Activated CD8-positive, alpha-beta memory T cell treated with anti-CD3 and anti-CD28 coated beads for 1 hour (primary cell): ENCODE measurements at places on chromosomes 11 and 22.

DNA sequence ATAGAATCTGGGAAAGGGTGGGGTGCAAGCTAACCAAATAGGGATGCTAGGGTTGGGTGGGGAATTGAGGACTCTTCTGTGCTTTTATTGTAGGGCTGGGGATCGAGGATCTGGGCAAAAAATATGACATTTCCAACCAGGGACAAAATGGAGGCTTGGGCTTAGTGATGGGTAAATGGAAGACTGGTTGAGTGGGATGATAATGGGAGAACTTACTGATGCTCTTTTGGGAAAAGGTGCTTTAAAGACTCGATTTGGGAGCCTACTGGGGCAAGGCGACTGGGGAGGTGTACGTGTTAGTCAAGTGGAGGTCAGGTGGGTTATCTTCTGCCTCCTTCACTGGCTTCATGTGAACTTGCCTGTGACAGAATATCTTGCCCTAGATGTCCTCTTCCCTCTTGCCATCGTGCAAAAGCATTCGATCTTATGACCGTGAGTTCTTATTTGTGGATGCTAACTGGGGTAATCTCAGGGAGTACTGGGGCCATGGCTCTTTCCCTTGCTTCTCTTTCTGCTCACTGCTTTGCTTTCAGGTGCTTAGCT is 10.4 kb upstream of the RBM4 start:
- no peak for DNase-seq

- DNase-seq = no peak
Observed at GRCh38 chr11:100863080-100863581, 176.0 kb downstream of the ARHGAP42 start.

DNA sequence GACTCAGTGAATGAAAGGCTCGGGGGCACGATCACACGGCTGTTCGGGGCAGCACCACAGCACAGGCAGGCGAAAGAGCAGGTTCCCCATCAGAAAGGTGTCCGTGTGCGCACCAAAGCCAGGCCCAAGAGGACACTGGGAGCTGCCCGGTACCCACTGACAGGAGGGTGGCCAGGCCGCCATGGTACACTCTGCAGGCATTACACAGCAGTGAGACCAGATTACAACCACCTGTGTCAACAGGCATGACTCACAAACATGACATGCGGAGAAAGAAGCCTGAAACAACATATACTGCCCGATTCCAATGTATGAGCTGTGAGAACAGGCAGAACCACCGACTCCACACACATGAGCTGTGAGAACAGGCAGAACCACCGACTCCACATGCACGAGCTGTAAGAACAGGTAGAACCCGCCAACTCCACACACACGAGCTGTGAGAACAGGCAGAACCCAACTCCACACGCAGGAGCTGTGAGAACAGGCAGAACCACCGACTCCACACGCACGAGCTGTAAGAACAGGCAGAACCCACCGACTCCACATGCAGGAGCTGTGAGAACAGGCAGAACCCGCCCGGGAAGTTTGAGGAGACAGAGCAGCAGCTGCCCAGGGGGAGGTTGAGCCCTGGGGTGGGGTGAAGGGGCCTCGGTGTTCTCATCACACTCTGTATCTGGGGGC is 32.6 kb downstream of the KIAA0930 start:
- DNase-seq = no peak

GRCh38 chr11:7202412-7202811 is 49.3 kb upstream of the SYT9 start:
- DNase-seq = no peak

DNA sequence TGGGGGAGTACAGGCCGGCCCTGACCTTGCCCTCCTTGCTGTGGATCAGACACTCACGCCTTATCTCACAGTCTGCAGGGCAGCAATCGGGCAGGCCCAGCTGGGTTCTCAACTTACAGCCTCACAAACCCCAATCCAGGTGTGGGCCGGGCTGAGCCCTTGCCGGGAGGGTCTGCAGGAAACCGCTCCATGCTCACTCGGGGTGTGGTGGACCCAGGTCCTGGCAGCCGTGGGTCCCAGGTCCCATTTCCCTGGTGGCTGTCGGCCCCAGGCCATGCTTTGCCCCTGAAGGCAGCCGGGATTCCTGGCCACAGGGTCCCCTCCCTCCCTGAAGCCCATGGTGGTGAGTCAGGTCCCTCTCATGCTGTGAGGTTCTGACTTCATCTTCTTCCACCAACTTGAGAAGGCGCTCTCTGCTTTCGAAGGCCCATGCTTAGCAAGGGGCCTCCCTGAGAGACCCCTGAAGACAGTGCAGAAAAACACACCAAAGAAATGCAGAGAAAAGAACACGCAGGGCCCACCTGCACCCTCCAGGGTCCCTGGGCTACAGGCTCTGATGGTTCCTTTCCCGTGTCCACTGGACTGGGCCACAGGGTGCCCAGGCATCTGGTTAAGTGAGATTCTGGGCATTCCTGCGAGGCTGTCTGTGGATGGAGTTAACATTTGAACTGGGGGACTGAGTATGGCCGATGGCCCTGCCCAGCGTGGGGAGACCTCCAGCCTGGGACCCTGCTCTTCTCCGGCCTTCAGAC is 588.2 kb downstream of the BRD1 start:
- no peak for DNase-seq

GRCh38 chr11:35210876-35211546 is 72.0 kb downstream of the CD44 start:
- DNase-seq = no peak

GRCh38 chr22:50485221-50486131 is 1.2 kb upstream of the MIOX start:
- DNase-seq = no peak

DNA sequence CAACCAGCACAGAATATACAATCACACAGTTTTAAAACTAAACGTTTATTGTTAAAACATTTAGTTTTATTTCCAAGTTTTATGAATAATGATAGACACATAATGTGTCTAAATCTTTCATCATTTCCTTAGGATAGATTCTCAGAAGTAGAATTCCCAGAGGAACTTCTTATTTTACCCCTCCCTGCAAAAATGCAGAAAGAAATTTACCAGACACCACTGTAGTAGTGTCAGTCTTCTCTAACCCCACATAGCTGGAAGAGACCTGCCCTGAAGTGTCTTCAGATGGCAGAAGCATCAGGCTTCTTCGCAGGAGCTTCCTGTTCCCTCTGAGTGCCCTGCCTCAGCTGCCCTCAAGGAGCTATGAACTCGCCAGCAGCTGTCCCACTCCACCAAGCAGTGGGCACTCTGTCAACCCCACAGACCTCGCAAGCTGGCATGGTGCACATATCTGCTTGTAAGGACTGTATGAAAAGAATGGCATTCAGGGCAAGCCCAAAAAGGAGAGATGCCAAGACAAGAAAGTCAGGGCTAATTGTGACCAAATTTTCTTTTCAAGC is 28.5 kb upstream of the PAK1 start:
- no peak for DNase-seq

GRCh38 chr11:126346586-126346940 is 8.9 kb upstream of the ST3GAL4 start:
- DNase-seq = no peak

DNA sequence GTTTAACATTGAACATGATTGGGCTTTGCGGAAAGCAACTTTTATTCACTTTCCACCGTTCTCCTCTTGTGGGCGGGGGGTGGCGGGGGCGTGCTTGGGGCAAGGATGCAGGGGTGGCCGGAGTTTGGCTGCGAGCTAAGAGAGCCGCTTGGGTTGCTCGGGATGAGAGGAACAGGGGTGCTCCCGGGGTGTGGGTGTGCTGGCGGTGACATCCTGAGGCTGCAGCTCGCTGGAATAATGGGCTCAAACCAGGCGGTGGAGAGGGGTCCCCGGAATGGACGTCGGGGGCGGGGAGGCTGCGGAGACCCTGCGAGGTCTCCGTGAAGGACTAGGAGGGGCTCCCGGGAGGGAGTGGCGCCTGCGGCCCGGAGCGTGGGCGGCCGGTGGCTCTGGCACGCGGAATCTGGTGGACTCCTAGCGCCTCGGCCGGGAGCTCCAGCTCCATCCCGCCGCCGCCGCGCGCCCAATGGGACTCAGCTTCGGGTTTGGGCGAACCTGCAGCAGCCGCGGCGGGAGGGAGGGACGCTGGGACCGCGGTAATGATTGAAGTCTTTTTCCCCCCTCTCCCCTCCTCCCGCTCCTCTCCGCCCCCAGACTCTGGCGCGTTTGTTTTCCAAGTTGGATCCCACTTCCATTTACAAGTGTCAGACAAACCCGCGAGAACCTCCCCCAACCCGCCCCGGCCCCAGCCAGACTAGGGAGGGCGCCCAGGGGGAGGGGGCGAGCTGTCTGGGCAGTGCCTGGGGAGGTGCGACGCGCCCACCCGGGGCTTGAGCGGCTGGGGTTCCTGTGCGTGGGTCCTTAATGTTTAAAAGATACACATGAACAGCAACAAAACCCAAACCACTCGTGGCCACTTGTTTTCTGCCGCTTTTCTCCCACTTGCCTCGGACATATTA is 2.0 kb downstream of the FAT3 start:
- DNase-seq = no peak

DNA sequence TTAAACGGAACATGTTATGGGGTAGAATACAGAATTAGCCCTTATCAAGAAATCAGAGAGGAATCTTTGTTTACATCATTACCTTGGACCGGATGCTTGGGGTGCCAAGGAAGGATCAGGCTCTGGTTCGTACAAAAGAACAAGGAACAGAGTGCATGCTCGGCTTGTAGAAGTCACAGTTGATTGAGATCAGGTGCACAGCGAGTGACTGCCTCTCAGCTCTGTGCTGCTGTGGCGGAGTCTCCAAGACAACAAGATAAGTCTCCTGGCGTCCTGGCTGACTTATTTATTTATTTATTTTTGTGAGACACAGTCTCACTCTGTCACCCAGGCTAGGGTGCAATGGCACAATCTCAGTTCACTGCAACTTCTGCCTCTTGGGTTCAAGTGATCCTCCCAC is 31.8 kb downstream of the GLB1L2 start:
- no peak for DNase-seq

DNA sequence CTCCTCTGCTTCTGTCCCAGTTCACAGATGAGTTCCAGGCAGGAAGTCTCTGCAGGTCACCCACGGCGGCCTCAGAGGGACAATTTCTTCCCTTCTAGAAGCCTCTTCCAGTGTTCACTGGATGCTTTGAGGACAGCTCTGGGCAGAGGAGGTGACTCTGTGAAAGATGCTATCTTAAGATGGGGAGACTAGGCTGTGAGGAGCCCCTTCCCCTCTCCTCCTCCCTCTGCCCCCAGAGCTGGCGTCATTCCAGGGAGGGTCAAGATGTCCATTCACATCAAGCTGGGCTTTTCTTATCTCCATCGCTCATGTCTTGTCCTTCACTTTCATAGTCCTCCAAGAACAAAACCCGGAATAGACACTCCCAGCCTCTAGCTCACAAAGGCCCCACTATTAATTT is 3.3 kb downstream of the APLNR start:
- no peak for DNase-seq

DNA sequence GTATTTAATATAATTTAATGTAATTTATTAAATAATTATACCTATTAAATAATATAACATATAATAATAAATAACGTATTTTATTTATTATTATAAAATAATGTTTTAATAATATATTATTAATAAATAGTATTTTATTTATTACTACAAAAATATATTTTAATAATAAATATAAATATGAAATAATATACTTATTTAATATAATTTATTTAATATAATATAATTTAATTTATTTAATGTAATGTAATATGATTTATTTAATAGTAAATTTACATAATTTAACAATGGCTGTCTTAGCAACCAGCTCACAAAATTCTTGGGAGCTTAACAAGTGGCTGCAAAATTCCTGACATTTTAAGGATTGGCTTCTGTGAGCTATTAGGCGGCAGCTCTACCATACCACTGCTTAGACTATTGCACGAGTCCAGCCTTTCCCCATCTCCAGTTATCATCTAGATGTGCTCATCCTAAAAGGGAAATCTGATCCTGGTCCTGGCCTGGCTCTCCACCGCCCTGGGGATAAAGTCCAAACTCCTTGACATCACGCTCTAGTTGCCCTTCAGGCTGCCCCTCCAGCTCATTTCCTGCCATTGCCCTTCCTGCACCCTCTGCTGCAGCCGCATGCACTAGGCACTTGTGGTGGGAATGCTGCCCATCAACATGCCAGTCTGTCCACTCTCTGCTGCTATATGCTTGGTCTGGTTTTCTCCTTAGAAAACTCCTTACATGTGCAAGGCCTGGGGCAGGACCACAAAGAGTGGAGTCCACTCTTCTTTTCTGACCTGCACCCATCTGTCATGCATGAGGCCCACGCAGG is 9.8 kb downstream of the MMP20 start:
- no peak for DNase-seq

GRCh38 chr11:94649254-94649653 is 82.1 kb downstream of the PIWIL4 start:
- no peak for DNase-seq

DNA sequence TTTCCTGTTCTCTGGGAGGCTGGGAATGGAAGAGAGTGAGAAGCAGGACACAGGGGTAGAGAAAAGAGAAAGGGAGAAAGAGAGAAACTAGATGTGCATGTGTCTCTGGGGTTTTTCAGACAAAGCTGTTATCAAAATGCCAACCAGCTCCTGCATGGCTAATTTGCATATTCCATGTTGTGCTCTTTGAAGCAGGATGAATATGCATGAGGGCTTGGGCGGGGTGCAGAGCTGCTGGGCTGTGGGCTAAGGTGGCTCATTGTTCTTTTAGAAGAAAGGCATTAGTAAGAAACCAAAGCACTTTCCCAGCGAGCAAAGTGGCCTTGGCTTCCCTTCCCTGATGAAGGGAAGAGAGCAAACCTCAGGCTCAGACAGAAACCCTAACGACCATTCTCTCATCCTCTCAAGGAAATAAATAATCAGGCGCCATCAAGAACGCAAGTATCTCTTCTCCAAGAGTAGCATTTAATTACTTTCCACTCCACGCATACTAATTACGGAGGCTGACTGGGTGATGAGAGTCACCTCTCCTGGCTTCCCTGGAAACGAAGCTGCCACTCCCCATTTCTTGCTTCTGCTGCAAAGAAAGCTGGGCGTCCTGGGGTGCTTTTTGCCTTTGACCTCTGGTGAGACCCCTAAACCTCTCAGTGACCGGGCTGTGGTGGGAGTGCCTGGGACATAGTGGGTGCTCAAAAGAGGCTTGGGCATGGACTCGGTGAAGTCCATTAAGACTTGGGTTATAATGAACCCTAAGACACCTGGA is 54.2 kb downstream of the FEZ1 start:
- no peak for DNase-seq

- no peak for DNase-seq
Observed at GRCh38 chr11:12207384-12208150, 97.2 kb downstream of the MICAL2 start.

DNA sequence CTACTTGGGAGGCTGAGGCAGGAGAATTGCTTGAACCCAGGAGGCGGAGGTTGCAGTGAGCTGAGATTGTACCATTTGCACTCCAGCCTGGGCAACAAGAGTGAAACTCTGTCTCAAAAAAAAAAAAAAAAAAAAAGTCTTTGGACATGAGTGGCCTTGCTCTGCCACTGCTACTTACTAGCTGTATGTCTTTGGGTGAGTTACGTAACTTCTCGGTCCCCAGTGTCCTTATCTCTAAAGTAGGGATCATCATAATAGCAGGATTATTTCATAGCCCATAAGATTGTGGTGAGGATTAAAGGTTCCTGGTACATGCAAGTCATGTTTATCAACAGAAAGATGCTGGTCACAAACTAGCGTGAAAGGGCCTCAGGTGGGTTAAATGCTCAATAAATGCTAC is 53.9 kb upstream of the HEPHL1 start:
- DNase-seq = no peak
